Stimulated activated CD4-positive, alpha-beta T cell treated with anti-CD3 and anti-CD28 coated beads, Interleukin-2, amount 100 ng/mL, for 4 hours (primary cell): ENCODE measurements at places on chromosomes 6 and 20.

DNA sequence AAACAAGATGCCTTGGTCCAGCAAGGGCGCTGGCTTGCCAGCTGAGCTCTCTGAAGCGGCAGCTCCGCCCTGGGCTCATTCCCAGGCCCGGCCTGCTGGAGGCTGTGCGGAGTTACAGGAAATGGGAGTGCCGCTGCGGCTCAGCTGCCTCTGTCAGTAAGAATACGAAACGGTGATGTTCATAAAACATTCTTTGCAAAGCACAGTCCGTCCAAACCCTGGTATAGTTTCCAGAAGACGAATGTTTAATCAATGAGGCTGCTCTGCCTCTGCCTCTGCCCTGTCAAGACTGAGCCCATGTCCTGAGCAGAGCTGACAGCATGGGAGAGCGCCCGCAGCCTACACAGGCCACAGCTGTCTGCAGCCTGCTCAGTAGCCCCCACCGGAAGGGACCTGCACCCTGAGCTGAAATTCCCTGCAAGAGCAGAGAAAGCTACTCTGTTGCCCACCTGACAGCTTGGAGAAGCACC, 153.3 kb upstream of the SNX9 start:
- no peak for DNase-seq

DNA sequence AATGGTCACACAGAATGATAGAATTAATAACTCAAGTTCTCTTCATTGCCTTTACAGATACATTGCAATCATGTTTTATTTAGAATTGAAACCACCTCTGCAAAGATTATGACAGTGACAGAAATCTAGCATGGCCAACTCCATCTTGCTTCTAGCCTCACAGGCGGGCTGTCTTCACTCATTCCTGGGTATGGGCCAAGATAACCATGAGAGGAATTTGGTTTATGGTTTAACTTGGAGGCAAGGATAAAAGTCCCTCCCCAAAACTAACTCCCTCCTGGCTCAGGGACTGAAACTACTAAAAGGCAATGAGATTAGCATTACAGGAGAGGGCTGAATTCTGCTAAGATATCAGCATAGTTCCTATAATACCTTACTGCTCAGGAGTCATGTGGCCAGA, 95.2 kb upstream of the CST7 start:
- no peak for DNase-seq

DNA sequence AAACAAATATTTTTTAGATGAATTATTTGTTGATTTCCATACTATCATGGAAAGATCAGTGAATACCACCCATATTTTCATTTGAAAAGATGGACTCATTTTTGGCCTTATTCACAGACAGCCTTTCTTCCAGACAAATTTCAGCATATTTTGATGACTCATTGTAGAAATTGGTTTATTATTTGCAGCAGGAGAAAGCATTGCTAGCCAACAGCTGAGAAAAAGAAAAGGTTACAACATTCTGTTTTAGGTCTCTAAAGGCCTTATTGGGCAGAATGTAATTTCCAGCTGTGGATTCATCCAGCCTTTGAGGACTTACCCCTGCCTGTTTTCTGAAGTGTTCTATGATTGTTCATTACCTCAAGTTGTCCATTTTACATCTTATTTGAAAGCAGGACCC, 201.9 kb downstream of the PLCB4 start:
- no peak for DNase-seq

- no peak for DNase-seq
These were observed 68.1 kb downstream of the DLL1 start for GRCh38 chr6:170222498-170223471.

DNA sequence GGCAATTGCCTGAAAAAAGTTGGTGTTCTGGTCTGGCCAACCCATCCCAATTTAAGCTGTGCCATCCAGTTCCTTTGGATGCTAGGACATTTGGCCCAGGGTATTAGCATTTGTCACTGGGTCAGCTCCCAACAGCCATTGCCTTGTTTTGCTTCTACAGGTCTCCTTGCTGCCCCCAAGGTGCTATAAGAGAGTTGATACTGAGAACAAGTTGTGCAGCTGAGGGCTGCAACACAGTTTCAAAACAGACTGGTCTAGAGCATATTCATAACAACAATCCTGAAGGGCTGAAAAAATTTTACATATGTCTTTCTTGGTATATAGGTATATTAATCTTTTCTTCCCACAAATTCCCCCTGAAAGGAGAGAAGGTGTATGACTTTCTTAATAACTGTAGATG, 61.0 kb downstream of the LYRM4 start:
- no peak for DNase-seq
